Pulmonary artery endothelial cell (primary cell): ENCODE measurements at places on chromosomes 1 and 21. TPM values are rescaled to one million over a fixed set of nuclear protein-coding genes. Genes with fewer than 3 reads are reported as not detected.

The PCAT6 gene
- 0.26 and 0.28 TPM in 2 replicates for total RNA-seq

The ADAM30 gene
- total RNA-seq, result not detected in 2 replicates

- DNase-seq, result peak; percentile 43
Observed at GRCh38 chr1:59083946-59084865, 212.7 kb upstream of the FGGY start.

GRCh38 chr21:34223376-34223775, 140.4 kb upstream of the KCNE2 start:
- no peak for DNase-seq

GRCh38 chr21:41250519-41250918, 66.1 kb upstream of the FAM3B start:
- peak; percentile 84 for DNase-seq

The CD52 gene
- not detected in 2 replicates for total RNA-seq

The TMEM53 gene
- total RNA-seq, result 1.5 and 2.1 TPM in 2 replicates

The SPRR2A gene
- not detected in 2 replicates for total RNA-seq

- no peak for DNase-seq
Observed at GRCh38 chr1:245181158-245181517, 26.4 kb downstream of the KIF26B start.

- DNase-seq, result no peak
Observed at GRCh38 chr1:184513966-184514365, 127.1 kb downstream of the C1orf21 start.

The NBPF9 gene
- total RNA-seq, result 15.8 and 16.1 TPM in 2 replicates
